ENCODE measurements at places on chromosomes 12 and 14. TPM values are rescaled to one million over a fixed set of nuclear protein-coding genes. Genes with fewer than 3 reads are reported as not detected.

GSKIP gene
- 9.2 TPM for polyA plus RNA-seq

A2M gene
- polyA plus RNA-seq, result 11.5 TPM

NFE2 gene
- polyA plus RNA-seq, result not detected

NTN4 gene
- polyA plus RNA-seq, result 352 TPM

FOXG1 gene
- polyA plus RNA-seq, result not detected

CMTM5 gene
- polyA plus RNA-seq, result not detected

OASL gene
- polyA plus RNA-seq, result 0.30 TPM

YBX3 gene
- polyA plus RNA-seq, result 99.3 TPM

SYCP3 gene
- not detected for polyA plus RNA-seq

RHEBL1 gene
- 2.2 TPM for polyA plus RNA-seq

DPF3 gene
- 1.5 TPM for polyA plus RNA-seq

TMPRSS12 gene
- polyA plus RNA-seq, result not detected

TAS2R9 gene
- polyA plus RNA-seq, result not detected

COCH gene
- 0.60 TPM for polyA plus RNA-seq

CLEC1B gene
- polyA plus RNA-seq, result not detected

GALNT6 gene
- polyA plus RNA-seq, result 18.7 TPM

ZNF605 gene
- 2.4 TPM for polyA plus RNA-seq

FLRT2 gene
- polyA plus RNA-seq, result 283 TPM

CYP46A1 gene
- polyA plus RNA-seq, result 0.05 TPM

GALNT8 gene
- polyA plus RNA-seq, result 0.03 TPM

DPPA3 gene
- not detected for polyA plus RNA-seq

IFNG-AS1 gene
- polyA plus RNA-seq, result not detected

VASH1 gene
- polyA plus RNA-seq, result 39.8 TPM

MYO1H gene
- not detected for polyA plus RNA-seq

PDE3A gene
- polyA plus RNA-seq, result 12.9 TPM

PLEKHD1 gene
- polyA plus RNA-seq, result 0.01 TPM

FAM186B gene
- 0.11 TPM for polyA plus RNA-seq

All from endothelial cell of umbilical vein (primary cell).